ENCODE measurements at places on chromosomes 1 and 21.

- peak; percentile 43 for DNase-seq
Measured at GRCh38 chr21:35614396-35614921, 445.9 kb downstream of the SETD4 start.

DNA sequence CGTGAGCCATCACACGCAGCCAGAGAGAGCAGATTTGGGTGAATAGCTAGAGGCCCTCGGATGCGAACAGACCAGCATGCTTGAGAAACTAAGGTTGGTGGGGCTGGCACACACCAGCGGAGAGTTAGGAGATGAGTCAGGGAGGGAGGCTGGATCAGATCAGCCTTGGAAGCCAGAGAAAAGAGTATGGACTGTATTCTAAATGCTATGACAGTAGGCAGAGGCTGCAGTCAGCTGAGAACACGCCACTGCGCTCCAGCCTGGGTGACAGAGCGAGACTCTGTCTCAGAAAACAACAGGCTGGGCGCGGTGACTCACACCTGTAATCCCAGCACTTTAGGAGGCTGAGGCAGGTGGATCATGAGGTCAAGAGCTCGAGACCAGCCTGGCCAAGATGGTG lies 4.0 kb upstream of the PLEKHM2 start:
- DNase-seq, result peak; percentile 84

DNA sequence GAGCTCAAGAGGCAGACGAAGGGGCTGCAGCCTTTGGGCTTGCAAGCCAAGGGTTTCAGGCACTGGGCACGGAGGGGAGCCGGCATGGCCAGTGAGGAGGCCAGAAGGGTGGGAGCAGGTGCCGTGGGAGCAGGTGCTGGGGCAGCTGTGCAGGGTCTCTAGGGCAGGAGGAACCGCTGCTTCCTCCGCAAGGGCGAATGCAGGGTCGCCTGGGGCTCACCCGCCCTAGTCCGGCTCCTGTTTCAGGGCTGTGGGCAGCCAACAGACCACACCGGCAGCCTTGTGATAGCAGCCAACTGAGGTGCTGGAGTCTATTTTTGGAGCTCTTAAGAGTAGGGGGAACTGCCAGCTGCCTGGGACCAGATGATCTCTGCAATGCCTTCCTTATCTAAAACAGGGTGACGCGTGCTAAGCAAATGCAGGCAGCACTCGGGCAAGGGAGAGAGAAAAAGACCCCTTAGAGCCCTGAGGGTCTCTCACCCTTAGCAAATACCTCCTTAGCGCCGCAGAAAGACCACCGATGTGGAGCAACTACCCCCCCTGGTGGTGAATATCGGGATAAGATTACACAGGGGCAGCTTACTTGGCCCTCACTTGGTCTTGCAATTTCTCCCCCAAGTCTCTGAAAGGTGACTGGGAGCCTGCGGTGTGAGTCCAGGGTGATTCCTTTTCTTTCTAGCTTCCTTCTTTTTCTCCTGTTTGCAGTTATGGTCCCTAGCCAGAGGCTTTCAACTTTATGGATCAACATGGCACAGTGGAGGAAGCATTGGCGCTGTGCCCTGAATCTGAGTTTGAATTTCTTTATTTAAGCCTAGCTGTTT lies 20.7 kb upstream of the MAPKAPK2 start:
- DNase-seq, result peak; percentile 76

GRCh38 chr1:116182019-116182714 lies 71.0 kb downstream of the MAB21L3 start:
- DNase-seq, result no peak

GRCh38 chr1:53449021-53449420 lies 10.2 kb upstream of the DMRTB1 start:
- DNase-seq, result peak; percentile 76

- DNase-seq, result no peak
Measured at GRCh38 chr1:22236166-22236565, 93.3 kb upstream of the WNT4 start.

DNA sequence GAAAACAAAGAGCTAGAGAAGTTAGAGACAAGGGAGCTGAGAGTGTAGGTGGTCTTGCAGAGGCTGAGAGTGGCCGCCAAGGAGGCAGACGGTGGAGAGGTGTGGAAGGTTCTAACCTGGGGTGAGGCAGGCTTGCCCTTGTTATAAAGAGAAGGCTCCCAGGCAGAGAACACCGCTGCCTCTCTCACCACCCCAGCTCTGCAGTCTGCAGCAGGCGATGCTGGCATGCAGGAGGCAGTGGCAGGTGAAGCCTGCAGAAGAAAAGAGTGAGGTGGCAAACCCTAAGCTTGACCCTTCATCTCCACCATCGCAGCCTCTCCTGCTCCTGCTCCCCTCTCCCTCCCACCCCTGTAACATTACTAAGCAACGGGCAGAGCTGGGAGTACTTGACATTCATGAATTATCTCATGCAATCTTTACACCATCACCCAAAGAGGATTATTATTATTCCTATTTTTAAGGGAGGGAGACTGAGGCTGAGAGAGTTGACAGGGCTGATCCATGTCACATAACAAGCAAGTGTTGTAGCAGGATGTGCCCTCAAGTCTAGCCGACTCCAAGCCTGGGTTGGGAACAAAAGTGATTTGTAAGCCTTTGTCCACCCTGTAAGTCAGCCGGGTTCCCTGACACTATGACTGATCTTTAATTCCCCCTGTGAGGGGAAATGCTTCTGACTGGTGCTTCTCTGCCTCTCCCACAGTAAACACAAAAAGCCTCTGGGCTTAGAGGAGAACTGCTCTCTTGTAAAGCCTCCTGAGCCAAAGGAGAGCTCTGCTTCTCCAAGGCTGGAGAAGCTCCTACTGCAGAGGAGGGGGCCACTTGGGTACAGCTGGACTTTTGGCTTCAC lies 36.1 kb downstream of the KANK4 start:
- DNase-seq, result no peak

- DNase-seq, result peak; percentile 26
Measured at GRCh38 chr1:93061895-93062792, 16.9 kb upstream of the MTF2 start.

DNA sequence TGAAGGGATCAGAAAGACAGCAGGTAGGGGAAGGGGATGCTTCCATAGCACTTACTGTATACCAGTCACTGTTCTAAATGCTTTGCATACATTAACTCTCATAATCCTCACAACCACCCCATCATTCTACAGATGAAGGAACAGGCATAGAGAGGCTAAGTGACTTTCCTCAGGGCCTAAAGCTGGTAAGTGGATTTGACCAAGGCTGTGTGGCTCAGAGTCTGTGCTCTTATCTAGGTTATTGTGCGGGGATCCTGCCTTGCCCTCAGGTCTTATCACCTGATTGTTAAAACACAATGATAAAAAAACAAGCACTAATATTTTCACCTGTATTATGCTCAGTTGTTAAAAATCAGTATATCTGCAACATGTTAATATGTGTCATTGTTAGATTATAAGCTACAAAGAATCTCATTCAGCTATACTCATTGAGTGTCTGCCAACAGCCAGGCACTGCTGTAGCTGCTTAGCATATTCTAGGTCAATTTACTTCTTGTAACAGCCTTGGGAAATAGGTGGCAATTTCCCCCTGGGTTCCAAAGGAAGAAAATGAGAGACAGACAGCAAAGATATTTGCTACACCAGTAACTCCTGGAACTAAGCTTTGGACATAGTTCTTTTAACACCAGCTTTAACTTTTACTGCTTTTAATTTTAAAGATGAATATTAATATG lies 38.6 kb upstream of the RBM15 start:
- DNase-seq, result no peak

DNA sequence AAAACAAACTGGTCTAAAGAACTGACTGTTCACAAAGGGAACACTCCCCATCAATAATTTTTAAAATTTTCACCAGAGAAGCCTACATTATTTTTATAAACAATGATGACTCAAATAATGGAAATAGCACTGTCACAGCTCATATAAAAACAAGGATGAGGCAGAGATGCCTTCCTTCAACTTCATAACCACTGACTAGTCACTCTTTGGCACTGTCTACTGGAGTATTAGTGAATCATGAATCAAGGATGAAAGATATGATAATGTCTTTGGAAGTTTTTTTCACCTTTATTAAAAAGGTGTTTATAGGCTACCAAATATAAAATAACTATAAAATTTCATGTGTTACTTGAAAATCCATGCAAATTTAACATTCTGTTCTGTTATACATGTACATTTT lies 316.9 kb downstream of the VAV3 start:
- peak; percentile 82 for DNase-seq

GRCh38 chr1:7921796-7922195 lies 18.8 kb downstream of the TNFRSF9 start:
- DNase-seq, result no peak

DNA sequence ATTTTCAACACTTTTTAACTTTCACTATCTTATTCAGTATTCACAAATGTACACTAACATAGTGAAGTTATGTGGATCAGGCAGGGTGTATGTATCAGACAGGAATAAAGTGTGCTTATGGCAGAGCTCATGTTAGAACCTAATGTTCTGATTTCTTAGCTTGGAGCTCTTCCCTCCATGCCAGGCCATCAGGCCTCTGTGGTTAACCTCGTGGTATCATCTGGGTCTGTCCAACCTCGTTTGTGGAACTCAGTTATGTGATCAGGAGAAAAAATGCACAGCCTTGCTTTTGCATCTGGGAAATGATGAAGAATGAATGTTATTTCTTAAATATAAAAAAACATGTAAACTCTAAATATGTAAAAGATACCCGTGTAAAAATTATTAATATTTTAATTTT lies 86.9 kb downstream of the MPZL1 start:
- peak; percentile 26 for DNase-seq

- DNase-seq, result peak; percentile 94
Measured at GRCh38 chr21:39633770-39634181, 21.0 kb downstream of the B3GALT5 start.

- DNase-seq, result no peak
Measured at GRCh38 chr1:36446271-36446670, 4.0 kb downstream of the OSCP1 start.
